Activated gamma-delta T cell treated with Interleukin-2 at 50 U/mL for 16 hours (primary cell): ENCODE measurements at places on chromosomes 12 and 14.

- no peak for DNase-seq
Measured at GRCh38 chr12:38399711-38400206, 83.2 kb downstream of the ALG10B start.

DNA sequence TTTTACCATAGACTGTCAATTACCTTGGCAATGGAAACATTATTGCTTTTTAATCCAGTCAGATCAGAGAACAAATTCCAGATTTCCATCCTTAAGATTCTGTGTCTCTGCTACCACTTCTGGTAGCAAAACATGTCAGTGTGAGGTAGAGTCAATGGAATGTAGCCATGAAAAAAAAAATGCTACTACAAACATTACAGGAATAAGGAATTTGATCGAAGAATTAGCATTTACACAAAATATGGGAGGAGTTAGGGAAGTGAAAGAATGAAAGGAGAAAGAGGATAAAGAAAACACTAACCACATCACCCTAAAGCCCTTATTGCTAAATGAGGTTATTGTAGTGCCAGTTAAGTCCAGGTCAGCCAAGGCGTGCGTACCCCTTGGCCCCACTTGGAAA, 9.2 kb downstream of the MED21 start:
- no peak for DNase-seq

GRCh38 chr14:63981569-63981968, 128.8 kb downstream of the SYNE2 start:
- no peak for DNase-seq

DNA sequence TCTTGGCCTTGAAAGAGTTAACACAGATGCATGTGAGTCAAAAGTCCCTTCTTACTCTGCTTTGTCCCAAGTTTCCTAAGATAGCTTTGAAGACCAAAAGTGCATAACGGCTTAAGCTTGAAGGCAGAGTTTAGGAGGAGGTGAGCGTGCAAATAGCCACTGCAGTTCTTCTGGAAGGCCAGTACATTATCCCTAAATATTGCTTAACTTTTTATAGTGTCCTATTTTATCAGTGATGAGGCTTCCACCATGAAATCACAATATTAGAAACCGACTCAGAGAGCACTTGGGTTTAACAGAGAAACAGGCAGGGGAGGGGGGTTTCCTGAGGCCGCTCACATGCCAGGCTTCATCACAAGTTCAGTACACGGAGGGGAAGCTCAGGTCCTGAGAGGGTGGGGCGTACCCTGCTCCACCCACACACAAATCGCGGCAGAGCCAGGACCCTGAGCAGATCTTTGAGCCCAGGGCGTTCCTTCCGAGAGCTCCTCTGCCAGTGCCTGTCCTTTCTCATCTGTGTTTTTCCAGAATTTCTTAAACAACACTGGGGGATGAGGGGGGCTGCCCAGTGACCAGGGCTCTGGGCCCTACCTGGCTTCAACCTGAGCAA, 26.8 kb upstream of the BDKRB2 start:
- no peak for DNase-seq

DNA sequence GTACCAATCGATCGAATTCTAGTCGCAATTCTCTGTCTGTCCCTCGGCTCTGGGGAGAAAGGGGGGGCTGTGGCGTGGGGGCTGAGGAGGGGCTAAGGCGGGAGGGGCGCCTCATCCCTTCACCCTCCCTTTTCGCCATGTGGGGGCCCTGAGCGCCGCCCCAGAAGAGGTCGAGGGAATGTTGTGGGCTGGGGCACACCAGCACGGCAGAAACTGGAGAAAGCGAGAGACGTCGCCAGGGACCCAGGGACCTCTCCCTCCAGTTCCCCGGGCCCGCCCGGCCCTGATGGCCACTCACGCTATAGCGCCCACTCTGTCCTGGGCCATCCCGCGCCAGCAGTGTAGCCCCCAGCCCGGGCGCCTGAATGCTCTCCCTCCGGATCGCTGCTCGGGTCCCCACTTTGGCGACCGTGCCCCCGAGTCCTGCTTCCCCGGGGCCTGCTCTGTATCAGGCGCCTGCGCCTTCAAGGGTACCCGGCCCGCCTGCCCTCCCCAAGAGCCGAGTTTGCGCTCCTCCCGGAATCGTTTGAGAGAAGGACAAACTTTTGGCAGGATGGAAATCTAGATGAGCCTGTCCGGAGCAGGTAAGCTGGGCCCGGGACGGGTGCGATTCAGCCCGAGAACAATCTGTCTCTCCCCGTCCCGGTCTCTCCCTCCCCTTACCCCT, 62.6 kb downstream of the SMUG1 start:
- no peak for DNase-seq

- no peak for DNase-seq
Measured at GRCh38 chr12:108709697-108710096, 21.6 kb downstream of the CORO1C start.

DNA sequence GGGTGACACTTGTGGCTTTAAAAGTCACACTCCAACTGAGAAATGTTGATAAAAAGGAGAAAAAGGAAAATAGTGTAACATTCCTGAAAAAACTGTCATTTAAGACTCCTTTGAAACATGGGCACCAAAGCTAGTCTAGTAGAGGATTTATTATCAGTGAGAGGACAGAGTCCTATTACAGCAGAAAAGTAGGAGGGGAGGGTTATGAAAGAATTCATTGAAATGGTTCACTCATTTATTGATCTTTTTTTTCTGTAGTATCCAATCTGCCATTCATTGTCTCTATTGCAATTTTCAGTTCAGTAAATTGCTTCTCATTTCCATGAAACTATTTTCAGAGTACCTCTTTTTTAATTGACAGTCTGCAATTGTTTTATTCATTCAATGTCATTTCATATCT, 25.4 kb downstream of the PPM1A start:
- no peak for DNase-seq

DNA sequence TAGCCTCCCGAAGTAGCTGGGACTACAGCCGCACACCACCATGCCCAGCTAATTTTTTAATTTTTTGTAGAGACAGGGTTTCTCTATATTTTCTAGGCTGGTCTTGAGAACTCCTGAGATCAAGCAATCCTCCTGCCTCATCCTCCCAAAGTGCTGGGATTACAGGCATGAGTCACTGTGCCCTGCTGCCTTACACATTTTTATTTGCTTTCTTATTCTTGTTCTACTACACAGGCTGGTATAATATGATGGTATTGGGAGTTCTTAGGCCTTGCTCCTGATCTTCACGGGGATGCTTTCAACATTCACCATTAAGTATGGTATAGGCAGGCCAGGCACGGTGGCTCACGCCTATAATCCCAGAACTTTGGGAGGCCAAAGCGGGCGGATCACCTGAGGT, 21.2 kb downstream of the DGLUCY start:
- DNase-seq: no peak

GRCh38 chr14:34465069-34465859, 3.2 kb upstream of the SPTSSA start:
- DNase-seq: no peak

GRCh38 chr14:99181241-99181640, 90.8 kb downstream of the BCL11B start:
- DNase-seq: no peak

- no peak for DNase-seq
Measured at GRCh38 chr14:90665321-90666000, 150.8 kb downstream of the TTC7B start.

GRCh38 chr12:54374562-54375258, 9.8 kb downstream of the ZNF385A start:
- DNase-seq: no peak

DNA sequence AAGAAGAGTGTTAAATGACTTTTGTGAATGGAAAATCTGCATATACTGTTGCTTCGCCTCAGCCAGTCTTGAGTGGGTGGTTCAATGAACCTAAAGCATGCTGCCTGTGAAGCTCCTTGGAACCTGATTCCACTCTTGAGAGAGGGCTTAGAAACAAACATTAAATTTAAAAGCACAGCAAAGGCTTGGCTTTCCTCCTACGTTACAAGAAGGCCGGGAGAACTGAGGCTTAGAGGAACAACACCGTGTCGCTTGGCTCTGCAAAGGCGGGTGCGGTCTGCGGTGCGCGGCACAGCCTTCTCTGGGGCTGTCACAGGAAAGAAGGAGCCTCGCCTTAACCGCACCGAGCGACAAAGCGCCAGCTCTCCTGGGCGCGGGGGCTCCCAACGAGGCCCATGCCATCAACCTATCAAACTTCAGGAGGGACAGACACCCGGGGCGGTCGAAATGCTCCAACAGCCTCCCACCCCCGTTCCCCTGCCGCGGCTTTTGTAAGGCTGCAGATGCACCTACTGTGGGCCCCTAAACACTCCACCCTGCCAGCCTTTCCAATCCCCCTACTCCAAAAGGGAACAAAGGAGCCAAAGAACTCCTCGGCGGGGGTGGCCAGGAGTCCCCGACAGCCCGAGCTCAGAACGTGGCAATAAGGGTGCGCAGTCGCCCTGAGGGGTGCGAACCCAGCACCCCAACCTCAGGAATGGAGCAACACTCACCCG, 729 bp downstream of the OSBPL8 start:
- peak; percentile 80 for DNase-seq

- DNase-seq: no peak
Measured at GRCh38 chr12:130791629-130792028, 47.4 kb downstream of the STX2 start.

DNA sequence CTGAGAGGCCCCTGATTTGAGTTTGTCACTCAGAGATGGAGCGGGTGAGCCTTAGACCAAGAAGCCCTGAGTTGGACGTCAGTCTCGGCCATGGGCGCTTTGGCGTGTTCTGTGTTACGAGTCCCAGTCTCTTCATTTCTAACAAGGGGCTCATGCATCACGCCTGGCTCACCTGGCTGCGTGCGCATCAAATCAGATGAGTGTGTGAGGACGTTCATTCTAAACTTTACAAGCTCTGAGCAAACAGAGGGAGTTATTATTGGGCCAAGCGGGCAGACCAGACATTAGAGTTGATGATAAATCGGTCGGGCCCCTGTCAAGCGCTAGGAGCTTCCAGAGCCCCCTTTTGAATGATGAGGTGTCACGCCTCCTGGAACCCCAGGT, 117.2 kb downstream of the CALM1 start:
- no peak for DNase-seq

GRCh38 chr12:4584281-4584680, 22.3 kb downstream of the DYRK4 start:
- no peak for DNase-seq

GRCh38 chr14:78959674-78960264, 789.6 kb downstream of the NRXN3 start:
- peak; percentile 16 for DNase-seq

DNA sequence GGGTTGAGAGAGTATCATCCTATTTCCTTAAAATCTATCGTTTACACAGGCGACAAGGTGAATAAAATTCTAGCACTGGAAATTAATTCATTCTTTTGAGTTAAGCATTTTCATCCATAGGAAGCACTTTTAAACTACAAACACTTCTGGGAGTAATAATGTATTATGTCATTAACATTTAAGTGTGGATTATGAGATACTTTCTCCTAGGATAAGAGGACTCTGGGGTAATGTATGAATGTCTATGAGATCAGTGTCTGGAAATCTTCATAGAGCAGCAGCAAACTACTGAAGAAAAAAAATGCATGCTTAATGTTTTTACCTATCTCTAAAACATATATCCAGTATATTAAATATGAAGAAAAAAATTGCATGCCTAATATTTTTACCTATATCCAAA, 86.9 kb downstream of the EPS8 start:
- DNase-seq: no peak

- DNase-seq: no peak
Measured at GRCh38 chr12:5718073-5718472, 227.0 kb downstream of the ANO2 start.

DNA sequence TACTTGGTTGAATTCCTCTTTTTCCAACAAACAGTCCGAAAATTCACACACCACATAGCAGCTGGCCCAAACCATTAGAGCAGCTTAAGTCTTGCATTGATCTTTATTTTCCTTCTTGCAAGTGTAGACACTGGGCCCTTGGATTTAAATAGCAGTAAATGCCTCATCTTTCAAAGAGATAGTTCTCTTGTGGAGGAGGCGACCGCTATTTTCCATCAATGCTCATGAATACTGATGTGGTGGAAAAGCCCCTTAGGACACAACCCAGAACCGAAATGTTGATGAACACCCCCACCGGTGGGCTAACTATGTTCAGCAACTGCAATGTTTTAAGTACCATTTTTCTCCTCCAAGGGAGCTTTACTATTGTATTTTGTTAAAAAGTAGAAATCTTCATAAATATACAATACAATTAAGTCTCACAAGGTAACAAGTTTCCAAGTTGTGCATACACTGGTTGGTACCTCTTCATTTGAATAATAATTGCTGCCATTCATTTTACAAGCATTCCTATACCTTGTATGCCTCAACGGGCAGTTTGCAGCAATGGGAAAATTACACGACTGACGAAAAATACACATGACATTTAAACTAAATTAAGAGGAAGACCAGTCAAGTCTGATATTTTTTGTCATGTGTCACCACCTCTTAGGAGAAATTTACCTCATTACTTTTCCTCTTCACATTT, 18.0 kb downstream of the NIN start:
- DNase-seq: no peak

GRCh38 chr14:79631276-79631675, 580.0 kb downstream of the DIO2 start:
- DNase-seq: no peak

DNA sequence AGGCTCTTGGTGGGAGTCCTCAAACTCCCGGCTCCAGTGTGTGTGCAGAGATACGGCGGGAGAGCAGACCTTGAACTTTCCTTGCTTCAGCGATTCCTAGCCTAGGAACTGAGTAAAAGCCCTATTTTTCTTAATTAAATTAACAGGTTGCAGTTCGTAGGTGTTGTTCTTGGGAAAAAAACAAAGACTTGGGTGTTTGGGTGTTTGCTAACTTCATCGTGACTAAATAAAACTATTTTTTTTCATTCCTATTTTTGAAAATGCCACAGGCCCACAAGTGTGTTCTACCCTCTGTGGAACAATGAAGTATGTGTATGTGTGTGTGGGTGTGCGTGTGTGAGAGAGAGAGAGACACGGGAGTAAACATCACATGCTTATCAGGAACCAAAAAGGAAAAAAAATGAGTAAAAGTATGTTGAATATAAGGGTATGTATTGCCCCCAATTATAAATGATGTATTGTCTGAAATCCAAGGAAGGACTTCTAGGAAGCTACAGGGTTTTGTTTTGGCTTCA, 651 bp downstream of the TMEM117 start:
- DNase-seq: no peak

GRCh38 chr12:118189741-118190191, 53.8 kb downstream of the PEBP1 start:
- no peak for DNase-seq

GRCh38 chr14:55255979-55256378, 15.2 kb upstream of the FBXO34 start:
- no peak for DNase-seq

GRCh38 chr12:121803861-121804416, at the start of gene SETD1B:
Gene SETD1B, plus strand, starts transcription at chr12:121804009. Its CDS starts 729 bp downstream, at chr12:121804738.
- no peak for DNase-seq
